A172 (cell line): ENCODE measurements at places on chromosomes 6 and 20.
A peak's percentile ranks its signal among the peaks of the same experiment; 100 is the strongest.

- no peak for DNase-seq
Measured at GRCh38 chr20:31605902-31606803, 1.1 kb downstream of the ID1 start.

GRCh38 chr20:31547017-31547675 is 32.9 kb downstream of the HM13 start:
- DNase-seq = peak; percentile 88

DNA sequence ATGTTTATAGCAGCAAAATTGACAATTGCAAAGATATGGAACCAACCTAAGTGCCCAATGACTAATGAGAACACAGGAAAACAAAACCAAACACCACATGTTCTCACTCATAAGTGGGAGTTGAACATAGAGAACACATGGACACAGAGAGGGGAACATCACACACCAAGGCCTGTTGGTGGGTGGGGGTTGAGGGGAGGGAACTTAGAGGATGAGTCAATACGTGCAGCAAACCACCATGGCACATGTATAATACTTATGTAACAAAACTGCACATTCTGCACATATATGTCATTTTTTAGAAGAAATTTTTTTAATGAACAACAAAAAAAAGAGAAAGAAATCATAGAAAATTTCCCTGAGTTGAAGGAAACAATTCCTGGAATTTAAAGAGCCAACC is 3.9 kb downstream of the EPM2A start:
- no peak for DNase-seq

GRCh38 chr6:203661-204060 is 88.6 kb upstream of the DUSP22 start:
- DNase-seq = no peak

- no peak for DNase-seq
Measured at GRCh38 chr20:37944456-37944981, 41.6 kb downstream of the VSTM2L start.

- DNase-seq = no peak
Measured at GRCh38 chr6:13457577-13457976, 29.8 kb downstream of the GFOD1 start.

DNA sequence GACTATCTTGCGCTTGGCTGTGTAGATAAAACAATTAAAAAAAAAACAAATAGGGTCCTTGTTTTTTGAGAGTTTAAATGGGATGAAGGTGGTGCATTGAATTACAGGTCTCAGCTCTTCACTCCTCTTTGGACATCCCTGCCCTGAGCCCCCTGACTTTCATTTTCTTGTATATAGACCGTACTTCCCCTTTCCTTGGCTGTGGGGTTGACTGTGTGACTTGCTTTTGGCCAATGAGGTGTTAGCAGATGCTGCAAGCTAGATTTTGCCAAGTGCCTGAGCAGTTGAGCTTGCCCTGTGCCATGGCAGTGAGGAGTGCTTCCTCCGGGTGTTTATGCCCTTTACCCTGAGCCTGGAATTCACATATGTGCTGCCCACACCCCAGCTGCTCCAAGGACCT is 386.1 kb upstream of the ZFP64 start:
- no peak for DNase-seq

- peak; percentile 89 for DNase-seq
Measured at GRCh38 chr20:47150403-47151152, 205.9 kb downstream of the ZMYND8 start.

- DNase-seq = no peak
Measured at GRCh38 chr6:169189182-169189581, 64.5 kb downstream of the THBS2 start.

DNA sequence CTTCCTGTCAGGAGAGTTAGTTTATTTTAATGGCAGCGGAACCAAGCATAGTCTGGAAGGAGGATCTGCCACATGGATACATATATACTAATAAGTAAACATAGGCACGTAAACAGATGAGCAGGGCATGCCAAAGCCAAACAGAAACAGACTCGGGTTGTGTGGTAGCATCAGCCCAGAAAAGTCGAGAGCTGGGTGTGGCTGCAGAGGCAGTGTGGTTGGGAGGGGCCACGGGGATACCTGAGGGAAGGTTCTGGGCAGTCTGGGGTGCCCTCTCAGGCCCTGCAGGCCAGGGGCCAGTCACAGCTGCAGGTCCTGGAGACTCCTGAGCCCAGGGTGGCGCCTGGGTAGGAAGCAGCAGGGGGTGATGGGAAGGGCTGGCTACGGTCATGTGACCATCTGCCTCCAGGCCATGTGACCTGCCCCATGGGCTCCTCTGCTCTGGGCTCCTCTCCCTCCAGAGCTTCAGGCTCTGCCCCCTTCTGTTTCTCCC is 42.8 kb upstream of the MRPS10 start:
- peak; percentile 14 for DNase-seq

DNA sequence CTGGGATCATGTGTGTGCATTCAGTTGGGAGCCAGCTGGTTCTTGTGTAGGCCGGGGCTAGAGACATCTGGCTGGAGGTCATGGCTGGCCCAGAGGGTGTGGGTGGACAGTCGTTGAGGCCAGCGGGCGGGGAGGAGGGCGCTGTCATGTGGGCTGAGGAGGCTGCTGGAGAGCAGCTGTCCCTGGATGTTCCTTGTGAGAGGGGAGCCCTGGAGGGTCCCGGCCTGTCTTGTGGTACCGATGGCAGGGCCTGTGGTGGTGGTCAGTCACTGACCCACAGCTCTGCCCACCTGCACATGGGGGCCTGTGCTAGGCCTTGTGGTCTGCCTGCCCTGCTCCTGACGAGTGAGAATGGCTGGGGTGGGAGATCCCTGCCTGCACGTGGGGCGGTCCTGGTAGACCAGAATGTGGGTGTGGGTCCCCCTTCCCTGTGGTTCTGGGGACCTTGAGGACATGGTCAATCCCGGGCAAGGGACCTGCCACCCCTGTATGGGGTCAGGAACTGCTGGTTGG is 1.9 kb upstream of the C20orf204 start:
- no peak for DNase-seq

GRCh38 chr6:136803608-136804007 is 11.3 kb upstream of the MAP3K5 start:
- DNase-seq = no peak

DNA sequence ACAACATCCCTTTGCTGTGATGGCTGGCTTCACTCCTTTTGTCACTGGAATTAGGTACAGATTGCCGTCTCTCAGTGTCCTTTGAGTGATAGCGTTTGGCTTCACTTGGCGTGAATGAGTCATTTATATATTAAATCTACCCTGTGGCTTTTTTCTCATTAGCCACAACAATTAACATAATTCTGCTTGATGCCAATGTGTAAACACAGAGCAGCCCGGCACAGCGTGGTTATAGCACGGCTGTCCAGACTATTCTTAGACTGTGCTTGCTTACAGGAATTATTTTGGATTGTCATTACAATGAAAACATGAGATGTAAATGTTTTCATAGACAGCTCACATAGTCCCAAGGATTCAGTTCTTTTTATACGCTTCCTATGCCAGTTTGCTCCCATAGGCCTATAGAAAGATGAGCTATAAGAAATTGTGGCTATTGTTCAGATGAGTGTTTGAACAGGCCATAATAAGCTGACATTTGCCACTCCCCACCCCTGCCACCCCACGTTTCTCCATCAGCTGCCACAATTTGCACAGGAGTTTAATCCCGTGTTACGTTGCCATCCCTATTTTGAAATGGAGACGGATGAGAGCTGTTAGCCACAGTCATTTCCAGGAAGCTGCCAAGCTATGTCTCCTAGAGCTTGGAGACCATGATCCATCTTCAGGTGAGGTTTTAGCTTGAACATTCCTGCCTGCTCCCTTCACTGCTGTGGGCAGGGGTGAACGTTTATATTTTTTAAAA is 65.9 kb downstream of the PPP1R14C start:
- no peak for DNase-seq

GRCh38 chr6:47715782-47716181 is 17.4 kb downstream of the ADGRF4 start:
- DNase-seq = no peak

GRCh38 chr6:41156771-41157170 is 2.6 kb upstream of the TREML1 start:
- no peak for DNase-seq

DNA sequence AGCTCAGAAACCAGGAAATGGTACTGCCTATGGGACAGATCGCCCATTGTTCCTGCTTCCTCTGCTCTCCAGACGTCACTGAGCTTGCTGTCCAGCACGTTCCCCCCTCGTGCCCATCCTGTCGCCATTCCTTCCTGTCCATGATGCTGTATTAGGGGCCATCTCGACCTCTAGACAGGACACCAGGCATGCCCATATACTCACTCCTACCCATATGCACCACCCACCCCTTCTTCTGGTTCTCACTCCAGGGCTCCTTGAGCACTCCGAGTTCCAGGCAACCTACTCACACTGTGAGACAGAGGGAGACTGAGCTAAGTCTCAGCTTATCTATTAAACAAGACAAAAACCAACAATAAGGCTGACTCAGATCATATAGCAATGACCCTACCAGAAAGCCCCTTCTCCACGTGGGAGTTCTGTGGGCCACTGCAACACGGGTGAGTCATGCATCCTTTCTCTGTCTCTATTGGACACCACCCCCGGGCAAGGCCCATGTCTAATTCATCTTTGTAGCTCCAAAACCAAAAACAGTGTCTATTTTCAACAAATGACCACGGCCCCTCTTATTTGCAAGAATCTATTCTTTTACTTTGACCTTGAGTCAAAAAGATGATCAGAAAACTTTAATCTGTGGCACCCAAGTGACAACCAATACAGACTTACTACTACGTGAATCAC is 65.7 kb downstream of the PSMG4 start:
- DNase-seq = peak; percentile 97

DNA sequence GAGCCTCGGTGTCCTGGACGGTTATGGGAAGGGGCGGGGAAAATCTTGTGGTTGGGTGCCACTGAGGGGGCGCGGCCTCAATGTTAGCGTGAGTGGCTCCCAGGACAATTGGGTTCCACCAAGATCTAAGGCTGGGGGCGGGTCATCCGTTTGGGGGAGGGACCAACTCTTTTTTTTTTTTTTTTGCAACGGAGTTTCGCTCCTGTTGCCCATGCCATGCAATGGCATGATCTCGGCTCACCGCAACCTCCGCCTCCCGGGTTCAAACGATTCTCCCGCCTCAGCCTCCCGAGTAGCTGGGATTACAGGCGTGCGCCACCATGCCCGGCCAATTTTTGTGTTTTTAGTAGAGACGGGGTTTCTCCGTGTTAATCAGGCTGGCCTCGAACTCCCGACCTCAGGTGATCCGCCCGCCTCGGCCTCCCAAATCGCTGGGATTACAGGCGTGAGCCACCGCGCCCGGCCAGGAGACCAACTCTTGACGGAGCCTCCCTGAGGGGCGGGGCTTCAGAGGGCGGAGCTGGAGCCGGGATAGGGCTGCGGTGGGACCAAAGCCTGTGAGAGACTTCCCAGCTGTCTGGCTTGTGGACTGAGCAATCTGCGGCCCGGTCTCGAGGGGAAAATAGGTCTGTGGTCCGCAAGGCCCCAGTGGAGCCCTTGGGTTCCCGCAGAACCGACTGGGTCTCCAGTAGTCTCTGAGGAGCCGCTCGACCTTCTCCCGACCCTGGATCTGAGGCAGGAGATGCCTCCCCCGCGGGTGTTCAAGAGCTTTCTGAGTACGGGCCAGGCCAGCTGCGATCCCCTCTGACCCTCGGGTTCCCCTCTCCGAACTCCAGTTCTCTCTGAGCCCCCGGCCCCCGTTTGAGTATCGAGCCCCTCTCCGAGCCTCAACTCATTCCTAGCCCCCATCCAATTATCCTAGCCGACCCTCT is 1.1 kb downstream of the SPAG4 start:
- DNase-seq = peak; percentile 100

DNA sequence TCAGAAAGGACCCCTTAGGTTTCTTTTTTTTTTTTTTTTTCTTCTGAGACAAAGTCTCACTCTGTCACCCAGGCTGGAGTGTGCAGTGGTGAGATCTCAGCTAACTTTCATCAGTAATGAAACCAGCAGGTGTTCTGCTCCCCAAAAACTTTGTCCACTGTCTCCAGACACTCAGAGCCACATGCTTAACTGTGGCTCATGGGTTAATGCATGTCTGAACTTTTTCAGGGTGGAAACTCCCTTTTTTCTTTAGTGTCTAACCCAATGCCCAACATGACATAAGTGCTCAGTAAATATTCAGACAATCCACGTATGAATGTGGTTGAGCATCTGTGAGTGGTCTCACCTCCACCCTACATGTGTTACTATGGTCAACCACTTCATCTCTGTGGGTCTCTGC is 45.4 kb downstream of the MYB start:
- no peak for DNase-seq

- no peak for DNase-seq
Measured at GRCh38 chr20:40654876-40655275, 34.2 kb downstream of the MAFB start.

DNA sequence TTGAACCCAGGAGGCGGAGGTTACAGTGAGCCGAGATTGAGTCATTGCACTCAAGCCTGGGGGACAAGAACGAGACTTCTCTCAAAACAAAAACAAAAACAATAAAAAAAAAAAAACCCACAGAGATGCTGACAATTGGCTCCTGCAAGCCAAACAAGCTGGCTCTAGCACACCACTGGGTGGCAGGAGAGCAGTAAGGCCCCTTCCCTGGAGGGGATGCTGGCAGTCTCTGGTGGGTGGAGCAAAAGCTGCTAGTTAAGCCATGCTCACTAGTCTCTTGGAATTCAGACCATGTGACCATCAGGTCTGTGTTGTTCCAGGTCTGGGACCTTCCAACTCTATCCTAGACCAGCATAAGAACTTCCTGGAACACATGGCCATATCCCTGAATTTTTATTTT is 18.9 kb upstream of the DSN1 start:
- DNase-seq = peak; percentile 89

GRCh38 chr6:161216616-161217205 is 57.1 kb downstream of the AGPAT4 start:
- DNase-seq = no peak

DNA sequence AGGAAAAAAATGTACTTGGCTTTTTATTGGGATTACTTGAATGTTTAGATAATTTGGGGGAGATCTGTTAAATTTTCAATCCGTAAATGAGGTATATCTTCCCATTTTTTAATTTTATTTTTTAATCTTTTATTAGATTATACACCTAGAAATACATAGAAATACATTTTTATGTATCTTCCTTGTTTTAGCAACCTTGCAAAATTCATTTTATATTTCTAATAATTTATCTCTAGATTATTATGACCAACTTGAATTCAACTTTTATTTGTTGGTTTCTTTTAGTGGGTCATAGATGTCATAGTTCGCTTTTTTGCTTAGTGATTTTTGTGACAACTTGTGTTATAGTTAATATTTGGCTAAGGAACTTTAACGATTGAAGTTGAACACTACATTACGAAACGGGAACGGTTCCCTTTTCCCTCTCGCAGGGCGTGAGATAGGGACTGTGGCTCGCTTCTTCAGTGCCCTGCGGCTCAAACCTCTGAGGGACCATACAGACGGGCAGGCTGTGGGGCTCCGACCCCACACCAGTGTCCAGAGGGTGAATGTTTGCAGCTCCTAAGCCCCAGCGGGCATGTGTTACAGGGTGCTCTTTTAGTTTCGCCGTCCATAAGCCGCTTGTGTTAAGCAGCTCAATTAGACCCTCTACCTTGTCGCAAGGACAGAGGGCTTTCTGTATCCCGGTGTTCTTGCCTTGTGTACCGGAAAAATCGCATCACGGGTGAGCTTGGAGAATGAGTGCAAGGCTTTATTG is 53.8 kb downstream of the PRND start:
- no peak for DNase-seq
